ENCODE measurements at places on chromosomes 4 and X.

DNA sequence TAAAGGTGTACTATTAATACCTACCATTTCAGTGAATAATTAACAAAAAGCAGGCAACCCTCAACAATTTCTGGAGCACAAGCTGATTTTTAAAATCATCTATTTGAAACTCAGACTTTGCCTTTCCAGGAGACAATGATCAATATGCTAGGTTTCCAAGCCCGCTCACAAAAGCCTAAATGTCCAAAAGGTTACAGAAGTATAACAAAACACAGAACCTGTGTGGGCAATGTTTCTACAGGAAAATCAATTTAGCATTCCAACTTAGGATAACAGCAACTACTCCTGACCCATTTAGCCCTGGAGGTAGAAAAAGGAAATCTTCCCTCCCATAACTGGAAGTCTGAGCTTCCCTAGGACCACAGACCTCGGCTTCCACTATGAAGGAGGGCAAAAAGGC, 3.9 kb downstream of the TAB3 start:
- no peak for DNase-seq

GRCh38 chr4:23232987-23233386, 540.2 kb downstream of the GBA3 start:
- DNase-seq: no peak

DNA sequence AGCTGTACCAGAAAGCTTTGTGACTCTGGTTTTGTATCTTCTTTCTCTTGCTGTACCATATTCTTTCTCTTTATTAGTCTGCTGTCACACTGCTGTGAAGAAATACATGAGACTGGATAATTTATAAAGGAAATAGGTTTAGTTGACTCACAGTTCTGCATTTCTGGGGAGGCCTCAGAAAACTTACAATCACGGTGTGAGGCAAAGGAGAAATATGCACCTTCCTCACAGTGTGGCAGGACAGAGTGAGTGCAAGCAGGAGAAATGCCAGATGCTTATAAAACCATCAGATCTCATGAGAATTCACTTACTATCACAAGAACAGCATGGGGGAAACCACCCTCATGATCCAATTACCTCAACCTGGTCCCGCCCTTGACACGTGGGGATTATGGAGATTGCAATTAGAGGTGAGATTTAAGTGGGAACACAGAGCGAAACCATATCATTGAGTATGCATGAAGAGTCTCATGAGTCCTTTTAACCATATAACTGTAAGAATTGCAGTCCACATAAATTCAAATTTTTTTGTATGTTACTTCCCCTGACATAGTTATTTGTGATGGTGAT, 67.4 kb upstream of the INPP4B start:
- peak; percentile 83 for DNase-seq

- no peak for DNase-seq
These were observed 2319.5 kb downstream of the ARAP2 start for GRCh38 chr4:33924811-33925210.

- DNase-seq: peak; percentile 98
These were observed 161.2 kb downstream of the EFNB1 start for GRCh38 chrX:68989865-68990606.

DNA sequence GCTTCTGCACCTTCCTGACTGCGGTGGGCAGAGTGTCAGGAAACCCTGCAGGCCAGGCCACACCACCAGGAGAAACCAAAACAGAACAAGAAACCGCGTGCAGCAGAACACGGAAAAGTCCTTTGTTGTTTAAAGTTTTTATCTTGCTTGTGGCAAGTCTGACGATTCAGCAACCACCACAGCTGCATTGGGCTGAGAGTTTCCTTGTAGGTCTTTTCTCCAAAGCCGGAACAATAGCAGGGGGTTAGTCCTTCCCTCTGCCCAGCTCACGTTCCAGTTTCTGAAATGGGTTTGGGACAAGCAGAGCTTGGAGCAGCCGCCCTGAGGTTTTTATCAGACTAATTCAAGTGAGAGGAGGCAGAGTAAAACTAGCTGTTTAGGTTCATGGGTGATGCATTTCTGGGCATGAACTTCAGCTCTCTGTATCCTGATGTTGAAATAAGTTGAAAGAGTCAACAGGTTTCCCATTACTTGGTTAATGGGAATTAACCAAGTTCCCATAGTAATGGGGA, 216.9 kb downstream of the PTTG2 start:
- DNase-seq: no peak

DNA sequence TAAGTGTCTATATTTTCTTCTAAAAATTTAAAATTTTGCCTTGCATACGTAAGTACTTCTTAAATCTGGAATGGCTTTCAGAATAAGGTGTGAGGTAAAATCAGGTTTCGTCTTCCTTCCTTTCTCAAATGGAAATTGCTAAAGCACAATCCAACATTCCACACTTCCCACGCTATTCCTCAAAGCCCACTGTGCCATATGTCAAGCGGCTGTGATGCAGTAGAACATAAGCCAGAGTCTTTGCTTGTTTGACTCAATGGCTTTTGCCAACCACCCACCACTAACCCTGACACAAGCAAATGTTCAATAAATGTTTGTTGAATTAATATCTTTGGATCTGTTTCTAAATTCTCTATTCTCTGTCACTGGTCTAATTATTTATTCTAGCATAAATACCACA, 1199.7 kb upstream of the TENM3 start:
- DNase-seq: no peak

DNA sequence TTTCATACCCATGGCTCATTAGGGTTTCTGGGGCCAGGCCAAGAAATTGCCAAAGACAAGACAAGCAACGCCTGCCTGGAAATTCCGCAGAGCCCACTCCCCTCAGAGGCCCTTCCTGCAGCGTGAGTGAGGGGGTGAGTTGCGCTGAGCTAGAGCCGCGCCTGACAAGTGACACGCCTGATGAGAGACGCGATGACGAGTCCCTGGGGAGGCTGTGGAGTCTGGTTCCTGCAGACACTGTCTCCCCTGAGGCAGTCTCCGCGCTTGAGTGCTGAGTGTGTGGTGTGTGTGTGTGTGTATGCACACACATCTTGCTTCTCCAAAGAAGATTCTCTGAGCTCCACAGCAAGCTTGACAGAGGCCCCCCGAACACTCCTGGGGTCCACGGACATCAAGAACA, 269.8 kb downstream of the BCOR start:
- DNase-seq: no peak

GRCh38 chr4:2829933-2830451, 13.7 kb upstream of the ADD1 start:
- no peak for DNase-seq

- peak; percentile 28 for DNase-seq
These were observed 200.4 kb downstream of the DACH2 start for GRCh38 chrX:86348669-86349068.

DNA sequence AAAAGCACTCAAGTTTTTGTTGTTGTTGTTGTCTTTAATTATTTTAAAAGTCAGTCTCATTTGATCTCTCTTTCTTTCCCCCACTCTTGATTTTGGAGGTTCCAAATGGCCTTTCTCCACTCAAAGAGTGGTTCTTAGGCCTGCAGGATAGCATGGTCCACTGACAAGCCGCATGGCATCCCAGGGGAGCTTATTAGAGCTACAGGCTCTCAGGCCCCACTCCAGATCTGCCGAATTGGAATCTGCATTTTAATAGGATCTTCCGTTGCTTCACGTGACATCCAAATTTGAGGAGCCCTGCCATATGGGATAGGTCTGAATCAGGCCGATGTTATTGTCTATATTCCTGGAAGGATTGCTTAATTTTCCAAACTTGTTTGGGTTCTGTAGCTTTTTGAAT, 72.1 kb downstream of the CPE start:
- DNase-seq: no peak

GRCh38 chrX:3943965-3944364, 230.5 kb upstream of the PRKX start:
- DNase-seq: no peak

DNA sequence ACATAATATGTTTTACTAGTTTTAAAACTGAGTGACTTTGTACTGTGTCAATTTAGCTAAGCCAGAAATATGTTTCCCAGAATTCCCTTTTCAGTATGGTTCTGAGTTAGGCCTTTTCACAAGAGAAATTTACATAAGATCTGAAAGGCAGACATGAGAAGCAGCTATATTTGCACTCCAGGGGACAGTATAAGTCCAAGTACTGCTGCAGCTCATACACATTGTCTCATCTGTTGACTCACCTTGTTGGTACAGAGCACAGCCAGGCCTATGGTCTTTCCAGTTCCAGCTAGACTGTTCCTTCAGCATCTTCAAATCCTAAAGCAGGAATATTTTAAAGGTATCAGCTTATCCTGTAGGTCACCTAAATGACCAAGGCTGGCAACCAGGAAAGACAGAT, 53.5 kb downstream of the BMP3 start:
- no peak for DNase-seq

GRCh38 chrX:72131317-72132294, at the start of gene RTL5:
Gene RTL5, minus strand, starts transcription at chrX:72131915.
- peak; percentile 94 for DNase-seq

DNA sequence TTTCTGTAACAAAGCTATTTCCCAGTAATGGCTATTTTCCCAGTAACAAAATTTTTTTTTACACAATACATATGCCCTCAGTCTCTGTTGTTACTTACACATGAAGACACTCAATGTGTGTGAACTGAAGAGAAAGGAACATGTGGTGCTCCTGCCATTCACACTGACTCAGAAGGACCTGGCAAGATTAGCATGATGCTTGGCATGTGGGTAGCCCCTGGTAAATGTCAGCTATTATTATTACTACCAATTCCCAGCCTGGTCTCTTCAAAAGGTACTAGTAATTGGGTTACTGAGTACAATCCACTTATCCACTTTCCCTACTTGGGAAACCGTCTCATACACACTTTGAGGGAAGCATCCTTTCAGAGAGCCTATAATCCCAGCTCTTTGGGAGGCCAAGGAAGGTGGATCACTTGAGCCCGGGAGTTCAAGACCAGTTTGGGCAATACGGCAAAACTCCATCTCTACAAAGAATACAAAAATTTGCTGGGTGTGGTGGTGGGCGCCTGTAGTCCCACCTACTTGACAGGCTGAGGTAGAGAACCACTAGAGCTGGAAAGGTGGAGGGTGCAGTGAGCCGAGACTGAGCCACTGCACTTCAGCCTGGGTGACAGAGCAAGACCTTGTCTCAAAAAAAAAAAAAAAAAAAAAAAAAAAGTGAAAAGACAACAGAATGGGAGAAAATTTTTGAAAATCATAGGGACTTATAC, 14.6 kb downstream of the RBBP7 start:
- no peak for DNase-seq

- no peak for DNase-seq
These were observed 1148.9 kb downstream of the STIM2 start for GRCh38 chr4:28009541-28009940.

GRCh38 chr4:41325901-41326300, 69.2 kb downstream of the UCHL1 start:
- no peak for DNase-seq

GRCh38 chr4:13762130-13762529, 134.6 kb upstream of the BOD1L1 start:
- DNase-seq: no peak

DNA sequence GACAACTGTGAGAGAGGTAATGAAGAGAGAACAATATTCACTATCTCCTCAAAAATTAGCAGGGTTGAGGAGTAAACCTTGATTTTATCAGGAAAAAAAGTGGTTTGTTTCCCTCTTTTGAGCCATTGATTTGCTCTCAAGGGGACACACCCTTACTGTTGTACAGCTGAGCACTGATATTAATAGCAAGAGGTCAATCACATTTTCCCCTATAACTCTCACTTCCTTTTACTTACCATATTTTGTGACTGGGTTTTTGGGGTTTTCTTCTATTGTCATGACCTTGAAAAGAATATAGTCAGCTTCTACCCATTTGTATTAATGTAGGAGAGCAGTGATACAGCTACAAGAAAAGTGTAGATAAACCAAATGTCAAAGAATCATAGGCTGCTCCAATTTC, 70.2 kb upstream of the LONRF3 start:
- no peak for DNase-seq

DNA sequence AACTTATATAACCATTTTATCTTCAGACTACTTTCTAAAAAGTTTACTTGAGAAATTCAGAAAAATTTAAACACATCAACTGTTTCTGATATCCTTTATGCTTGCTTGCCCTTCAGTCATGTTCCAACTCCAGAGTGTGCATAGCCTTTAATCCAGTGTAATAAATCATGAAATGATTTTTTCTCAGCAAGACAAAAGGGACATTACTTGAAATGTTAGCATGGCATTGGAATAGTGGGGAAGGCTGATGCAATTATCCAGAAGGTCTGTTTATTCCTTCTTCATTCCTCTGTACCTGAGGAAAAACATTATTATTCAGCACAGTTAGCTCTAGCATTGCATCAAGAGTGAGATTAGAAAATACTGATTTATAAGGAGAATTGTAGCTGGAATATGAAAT, 209.9 kb downstream of the SLC7A11 start:
- DNase-seq: no peak

DNA sequence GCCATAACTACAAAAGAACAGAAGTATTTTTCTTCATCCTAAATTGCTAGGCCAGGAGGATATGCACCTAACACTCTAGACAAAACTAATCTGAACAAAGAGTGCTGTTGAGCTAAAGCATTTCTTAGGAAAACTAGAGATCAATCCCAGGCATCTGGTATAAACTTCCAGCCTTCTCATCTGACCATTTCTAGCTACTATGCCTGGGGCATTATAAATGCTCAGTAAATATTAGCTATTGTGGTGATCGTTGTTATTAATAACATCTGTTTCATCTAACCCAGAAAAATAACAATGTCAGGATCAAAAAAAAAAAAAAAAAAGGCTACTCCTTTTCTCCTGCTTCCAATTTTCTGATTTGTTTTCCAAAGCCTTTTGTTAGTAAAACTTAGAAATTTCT, 7.7 kb upstream of the SLC10A6 start:
- no peak for DNase-seq

DNA sequence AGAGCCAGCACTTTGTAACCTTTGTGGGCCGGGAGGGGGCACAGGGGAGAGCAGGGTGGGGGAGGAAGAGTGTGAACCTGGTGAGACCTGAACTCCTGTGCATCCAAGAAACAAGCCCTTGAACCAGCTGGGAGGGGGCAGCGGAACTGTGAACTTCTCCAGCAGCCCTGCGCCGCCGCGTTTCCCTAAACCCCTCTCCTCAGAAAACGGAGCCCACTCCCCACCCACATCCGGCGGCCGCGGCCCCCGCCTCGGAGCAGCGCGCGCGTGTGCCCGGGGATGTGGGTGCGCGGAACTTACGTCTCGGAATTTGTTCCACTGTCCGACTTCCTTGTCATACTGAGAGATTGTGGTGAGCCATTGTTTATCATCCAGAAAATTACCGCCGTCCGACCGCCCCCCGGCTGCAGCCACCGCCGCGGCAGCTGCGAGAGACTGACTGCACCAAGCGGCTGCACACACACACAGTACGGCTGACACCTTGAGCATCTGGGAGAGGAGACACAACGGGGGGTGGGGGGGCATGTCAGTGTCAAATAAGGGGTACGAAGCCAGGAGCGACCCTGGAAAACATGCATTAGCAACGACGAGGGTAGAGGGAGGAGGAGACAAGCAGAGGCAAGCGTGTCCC, 494 bp downstream of the SPOCK3 start:
- peak; percentile 19 for DNase-seq

GRCh38 chrX:136157187-136157586, 9.9 kb downstream of the FHL1 start:
- no peak for DNase-seq

GRCh38 chr4:135418353-135418752, 1216.8 kb upstream of the PABPC4L start:
- peak; percentile 64 for DNase-seq
